Fibroblast of skin of left biceps (primary cell): ENCODE measurements at places on chromosomes 7 and 10.

DNA sequence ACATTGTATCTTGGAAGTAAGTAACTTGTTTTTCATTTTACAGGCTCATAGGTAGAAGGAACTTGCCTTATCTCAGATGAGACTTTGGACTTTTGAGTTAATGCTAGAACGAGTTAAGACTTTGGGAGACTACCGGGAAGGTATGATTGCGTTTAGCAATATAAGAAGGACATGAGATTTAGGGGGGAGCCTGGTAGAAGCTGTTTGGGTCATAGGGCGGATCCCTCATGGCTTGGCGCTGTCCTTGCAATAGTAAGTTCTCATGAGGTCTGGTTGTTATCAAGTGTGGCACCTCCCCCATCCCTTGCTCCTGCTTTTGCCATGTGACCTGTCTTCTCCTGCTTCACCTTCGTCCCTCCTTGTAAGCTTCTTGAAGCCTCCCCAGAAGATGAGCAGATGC, 110.3 kb downstream of the MKX start:
- no peak for DNase-seq

DNA sequence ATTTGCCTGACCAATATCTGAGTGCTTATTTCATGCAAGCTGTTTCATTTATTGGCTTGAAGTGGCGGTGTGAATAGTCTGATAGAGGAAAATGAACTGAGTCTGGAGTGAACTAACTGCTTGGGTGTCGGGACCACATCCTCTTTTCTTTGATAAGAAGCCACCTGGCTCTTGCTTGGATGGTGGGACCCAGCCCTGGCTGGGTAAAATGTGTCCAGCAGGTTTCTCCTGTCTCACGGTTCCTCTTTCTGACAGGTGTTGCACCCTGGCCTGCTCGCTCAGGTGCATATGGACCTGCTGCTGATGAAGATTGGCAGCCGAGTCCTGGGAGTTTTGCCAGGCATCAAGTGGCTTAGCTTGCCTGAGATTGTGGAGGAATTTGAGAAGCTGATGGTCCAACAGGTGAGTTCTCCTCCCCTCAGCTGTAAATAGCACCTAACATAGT, 1.6 kb downstream of the ADCK2 start:
- DNase-seq, result no peak

- no peak for DNase-seq
Measured at GRCh38 chr10:43314626-43315495, 48.0 kb upstream of the RASGEF1A start.

DNA sequence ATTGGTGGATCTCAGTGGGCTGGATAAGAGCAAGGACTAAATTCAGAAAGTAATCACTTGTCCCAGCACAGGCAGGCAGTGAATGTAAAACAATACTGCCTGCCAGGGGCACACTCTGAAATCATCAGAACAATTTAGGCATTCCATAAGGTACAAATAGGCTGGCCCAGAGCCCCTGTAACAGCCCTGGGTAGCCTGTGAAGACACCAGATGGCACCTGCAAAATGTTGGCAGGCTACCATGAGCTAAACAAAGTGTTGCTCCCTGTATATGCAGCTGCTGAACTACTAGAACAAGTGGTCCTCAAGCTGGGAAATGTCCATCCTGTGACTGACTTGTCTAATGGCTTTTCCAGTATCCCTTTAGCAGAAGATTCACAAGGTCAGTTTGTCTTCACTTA, 3.0 kb upstream of the PRSS37 start:
- DNase-seq, result no peak

GRCh38 chr10:107577221-107577620, 412.7 kb upstream of the SORCS1 start:
- no peak for DNase-seq

- DNase-seq, result no peak
Measured at GRCh38 chr10:98186681-98187080, 52.2 kb downstream of the R3HCC1L start.

- DNase-seq, result no peak
Measured at GRCh38 chr10:130777507-130778165, 533.9 kb downstream of the TCERG1L start.

DNA sequence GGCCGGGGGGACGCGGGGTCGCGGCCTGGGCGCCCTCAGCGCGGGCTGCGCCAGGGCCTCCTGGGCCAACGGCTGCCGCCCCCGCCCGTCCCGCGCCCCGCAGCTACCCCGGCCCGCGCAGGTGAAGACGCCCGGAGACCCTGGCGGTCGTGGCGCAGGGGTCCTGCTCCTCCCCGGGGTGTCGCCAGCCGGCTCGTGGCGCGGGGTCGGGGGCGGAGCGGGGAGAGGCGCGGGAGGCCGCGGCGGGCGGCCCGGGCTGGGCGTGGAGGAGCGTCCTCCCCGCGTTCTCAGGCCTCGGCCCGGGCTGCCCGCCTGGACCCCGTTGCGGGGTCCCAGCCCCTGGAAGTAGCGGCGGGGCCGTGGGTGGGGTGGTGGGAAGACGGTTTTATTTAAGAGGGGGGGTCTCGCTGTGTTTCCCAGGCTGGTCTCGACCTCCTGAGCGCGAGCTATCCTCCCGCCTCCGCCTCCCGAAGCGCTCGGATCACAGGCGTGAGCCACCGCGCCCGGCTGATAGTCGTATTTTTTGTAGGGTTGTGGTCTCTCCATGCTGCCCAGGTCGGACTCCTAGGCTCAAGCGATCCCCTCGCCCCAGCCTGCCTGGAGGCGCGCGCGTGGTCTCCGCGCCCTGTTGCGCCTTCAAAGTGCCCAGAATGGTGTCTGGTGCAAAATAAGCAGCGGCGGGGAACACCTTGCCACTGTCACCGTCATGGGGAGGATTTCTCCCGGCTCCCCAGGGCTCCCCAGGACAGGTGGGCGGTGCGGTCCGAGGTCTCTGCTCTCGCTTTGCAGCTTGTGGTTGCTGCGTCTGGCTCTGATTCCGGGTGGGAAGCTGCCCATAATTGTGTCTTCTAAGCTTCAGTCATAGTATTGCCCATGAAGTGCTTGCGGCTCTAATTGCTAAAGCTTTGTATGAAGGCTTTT, 15.3 kb upstream of the SUN1 start:
- no peak for DNase-seq

DNA sequence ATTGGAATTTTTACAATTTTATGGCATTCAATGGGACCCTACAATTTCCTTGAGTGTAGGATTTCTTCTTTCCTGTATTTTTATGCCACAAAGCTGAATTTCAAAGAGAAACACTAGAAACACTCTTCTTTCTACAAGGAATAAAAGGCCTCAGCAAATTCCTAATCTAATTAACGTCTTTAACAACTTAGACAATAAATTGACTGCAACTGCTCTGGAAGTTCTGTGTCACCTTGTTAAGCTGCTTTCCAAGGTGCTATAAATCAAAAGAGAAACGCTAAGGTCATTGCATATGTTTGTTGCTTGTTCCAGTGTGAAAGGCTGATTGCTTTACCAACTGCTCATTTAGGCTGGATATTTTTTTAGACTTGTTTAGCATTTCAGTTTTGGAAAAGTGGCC, 182.2 kb downstream of the POLR1F start:
- no peak for DNase-seq

GRCh38 chr10:132383101-132383500, 13.9 kb upstream of the PWWP2B start:
- DNase-seq, result no peak

DNA sequence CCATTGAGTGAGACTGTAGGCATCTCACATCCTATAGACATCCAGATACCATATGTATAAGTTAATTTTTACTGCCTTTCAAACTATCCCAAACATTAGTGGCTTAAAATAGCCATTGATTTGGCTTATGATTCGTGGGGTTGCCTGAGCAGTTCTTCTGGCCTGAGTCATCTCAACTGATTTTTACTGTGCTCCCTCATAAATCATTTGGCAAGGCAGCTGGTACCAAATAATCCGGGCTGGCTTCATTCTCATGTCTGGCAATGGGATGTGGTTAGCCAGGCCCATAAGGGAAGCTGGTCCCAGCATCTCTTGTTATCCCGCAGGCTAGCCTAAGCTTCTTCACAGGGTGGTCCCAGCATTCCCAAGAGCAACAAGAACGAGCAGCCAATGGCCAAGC, 6.7 kb upstream of the LRGUK start:
- no peak for DNase-seq
